ENCODE measurements at places on chromosomes 2 and 18. TPM values are rescaled to one million over a fixed set of nuclear protein-coding genes. Genes with fewer than 3 reads are reported as not detected.
A peak's percentile ranks its signal among the peaks of the same experiment; 100 is the strongest.

DNA sequence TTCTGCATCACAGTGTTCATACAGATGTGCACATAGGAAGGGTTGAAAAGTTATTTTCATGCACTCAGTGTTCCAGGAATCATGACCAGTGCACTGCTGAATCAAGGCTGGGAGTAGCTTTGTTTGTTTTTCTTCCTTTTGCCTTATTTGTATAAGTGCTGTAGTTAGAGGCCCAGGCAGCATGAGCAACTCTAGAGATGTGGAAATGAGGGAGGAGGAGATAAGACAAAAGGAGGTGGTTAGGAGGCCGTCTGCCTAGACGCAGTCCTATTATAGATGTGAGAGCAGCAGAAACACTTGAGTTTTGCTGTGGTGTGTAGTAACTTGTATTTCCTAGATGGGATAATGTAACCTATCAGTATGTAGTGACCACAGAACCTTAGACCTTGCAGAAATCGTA lies 264.3 kb upstream of the RASGRP3 start:
- no peak for DNase-seq

- DNase-seq: no peak
These were observed 24.0 kb upstream of the ALPI start for GRCh38 chr2:232431705-232432590.

- DNase-seq: no peak
These were observed 204.2 kb upstream of the FBXO11 start for GRCh38 chr2:48110492-48110891.

DNA sequence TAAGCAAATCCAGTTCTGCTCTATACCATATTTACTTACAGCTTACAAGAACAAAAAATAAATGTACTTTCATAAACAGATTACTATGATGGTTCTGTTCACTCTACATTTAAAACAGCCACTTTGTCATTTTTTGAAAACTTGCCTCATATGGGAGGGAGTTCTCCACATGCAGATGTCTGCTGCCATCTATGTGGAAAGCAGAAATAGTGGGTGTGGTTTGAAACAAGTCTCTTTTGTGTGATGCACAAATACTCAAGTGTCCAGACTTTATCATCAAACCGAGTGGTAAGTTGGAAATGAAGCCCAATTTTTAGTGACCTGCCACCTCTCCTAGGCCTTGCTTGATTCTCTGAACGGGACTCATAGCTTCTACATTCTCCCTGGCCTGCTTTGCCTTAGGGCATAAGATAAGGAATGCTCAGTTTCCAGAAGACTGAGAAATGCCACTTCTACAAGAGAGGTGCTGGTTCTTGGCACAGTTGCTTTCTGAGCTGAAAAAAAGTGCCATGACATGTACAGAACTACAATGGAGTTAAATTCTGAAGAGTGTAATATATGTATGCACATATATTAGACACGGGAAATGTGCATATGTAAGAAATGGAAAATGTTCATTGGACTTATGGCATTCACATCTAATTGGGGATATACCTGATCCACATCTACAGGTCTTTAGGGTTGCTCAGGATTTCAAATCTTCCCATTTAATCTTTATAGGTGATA lies 221.0 kb downstream of the SLC8A1 start:
- DNase-seq: no peak

DNA sequence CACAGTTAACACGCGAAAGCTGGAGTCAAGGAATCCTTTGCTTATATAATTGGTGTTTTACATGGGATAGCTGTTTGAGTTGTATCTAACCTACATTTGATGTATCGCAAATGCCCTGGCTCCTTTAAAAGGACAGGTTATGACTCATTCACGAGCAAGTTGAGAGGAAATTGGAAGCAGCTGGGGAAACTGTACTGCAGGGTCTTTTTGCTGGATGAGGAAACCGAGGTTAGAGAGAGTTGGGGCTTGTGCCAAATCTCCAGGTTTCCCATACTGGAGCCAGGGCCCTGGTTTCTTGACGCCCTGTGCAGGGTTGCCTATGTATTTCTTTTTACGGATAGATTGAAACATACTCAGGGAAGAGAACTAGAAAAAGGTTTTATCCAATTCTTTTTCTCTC lies 60.0 kb upstream of the SPTBN1 start:
- no peak for DNase-seq

DNA sequence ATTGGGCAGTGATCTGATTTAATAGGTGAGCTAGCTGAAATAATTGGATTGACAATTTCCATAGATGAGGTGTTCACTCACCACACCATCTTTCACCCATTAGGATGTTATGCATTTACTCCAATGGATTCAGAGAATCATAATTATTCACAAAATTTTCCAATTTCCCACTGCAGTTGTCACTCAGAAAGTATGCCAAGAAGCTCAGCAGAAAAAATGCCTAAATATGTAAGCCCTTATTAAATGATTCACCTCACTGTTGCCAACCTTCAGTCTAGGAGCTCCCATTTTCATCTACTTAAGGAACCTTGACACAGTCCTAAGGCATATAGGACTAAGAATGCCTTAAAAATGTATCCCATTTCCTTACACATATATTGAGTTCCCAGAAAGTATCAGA lies 94.3 kb downstream of the MBD2 start:
- no peak for DNase-seq

DNA sequence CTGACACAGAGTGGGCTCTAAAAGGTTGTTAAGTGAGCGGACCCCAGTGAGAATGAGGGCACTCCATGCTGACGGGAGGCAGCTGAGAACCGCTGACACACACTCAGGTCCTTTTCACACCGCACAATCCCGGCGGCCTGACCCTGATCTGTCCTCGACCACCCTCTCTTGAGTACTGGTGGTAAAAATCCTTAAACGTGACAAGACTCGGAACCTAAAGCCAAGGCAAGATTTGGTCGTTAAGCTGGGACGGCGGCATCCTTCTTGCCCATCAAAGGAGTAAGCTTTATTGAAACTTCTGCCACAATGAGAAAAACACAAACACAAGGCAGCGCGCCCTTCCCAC lies 569 bp downstream of the TMX3 start:
- DNase-seq: no peak

GRCh38 chr2:37377187-37377532 lies 32.7 kb downstream of the QPCT start:
- no peak for DNase-seq

DNA sequence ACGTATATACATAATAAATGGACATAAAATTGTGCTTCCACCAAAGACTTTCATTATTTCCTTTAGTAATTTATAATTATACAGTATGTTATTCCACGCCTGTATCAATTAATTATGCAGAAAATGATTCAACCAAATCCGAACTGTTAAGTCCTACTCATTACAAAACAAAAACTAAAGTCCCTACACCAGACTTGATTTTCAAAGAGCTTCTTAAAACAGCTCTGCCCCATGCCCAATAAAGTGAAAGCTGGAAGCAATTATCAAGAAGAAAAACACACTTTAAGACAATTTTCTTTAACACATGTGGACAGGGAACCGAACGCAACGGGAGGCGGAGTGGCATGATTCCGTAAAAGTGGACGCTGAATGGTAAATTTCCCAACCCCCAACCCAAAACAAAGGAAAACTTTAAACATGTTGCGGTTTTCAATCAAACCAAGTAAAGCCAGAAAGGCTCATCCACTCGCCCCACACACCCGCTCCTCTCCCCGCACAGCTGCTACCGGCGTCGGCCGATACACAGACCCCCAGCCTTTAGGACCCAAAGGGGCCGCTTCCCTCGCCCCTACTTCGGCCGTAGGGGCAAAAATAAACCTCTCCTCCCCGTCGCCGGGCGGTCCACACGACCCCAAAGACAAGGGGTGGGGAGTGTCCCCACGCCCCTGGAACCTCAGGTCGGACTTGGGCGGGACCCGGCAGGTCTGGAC lies 705 bp downstream of the YES1 start:
- DNase-seq: no peak

DNA sequence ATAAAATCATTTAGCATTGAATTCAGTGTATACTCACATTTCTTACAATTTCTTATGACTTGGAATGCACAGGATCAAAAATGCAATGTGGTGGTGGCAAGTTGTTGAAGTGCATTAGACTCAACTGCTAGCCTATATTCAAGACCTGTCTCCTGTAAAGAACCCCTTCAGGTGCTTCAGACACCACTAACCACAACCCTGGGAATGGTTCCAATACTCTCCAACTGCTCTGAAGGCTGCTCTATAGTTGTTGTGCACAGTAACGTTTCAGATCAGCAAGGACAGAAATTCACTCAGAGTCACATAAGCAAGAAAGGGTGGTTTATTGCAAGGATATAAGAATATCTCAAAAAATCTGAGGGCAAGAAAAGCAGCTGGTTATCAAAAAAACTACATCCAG lies 6.5 kb downstream of the GKN1 start:
- DNase-seq: no peak

DNA sequence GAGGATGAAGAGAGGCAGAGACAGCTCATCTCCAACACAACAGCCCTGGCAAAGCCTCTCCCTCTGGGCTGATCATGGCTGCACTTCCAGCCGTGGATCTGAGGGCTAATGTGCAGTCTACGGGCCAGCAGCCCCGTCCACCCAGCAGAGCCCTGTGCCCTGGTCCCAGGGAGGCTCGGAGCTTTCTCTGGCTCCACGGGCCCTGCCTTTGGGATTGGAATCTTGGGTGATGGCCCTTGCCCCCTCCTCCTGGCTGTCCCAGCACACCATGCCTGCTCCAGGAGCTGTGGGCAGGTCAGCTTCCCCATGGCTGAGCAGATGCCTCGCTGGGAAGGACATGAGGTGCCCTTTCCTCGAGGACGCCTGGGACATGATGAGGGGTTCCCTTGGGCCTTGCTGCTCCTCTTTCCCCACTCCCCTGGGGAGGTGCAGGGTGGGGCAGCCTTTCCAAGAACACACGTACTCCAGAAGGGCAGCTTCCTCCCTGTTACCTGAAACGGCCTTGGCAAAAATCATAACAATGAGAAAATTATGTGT lies 66.9 kb downstream of the C18orf63 start:
- DNase-seq: no peak

- DNase-seq: no peak
These were observed 381.9 kb downstream of the KCNJ3 start for GRCh38 chr2:155080373-155080772.

GRCh38 chr2:44949329-44950151 lies 8.0 kb downstream of the SIX3 start:
- no peak for DNase-seq

- no peak for DNase-seq
These were observed 916 bp downstream of the CETN1 start for GRCh38 chr18:581096-581495.

- DNase-seq: peak; percentile 26
These were observed 45.4 kb upstream of the FAHD2A start for GRCh38 chr2:95356821-95357700.

DNA sequence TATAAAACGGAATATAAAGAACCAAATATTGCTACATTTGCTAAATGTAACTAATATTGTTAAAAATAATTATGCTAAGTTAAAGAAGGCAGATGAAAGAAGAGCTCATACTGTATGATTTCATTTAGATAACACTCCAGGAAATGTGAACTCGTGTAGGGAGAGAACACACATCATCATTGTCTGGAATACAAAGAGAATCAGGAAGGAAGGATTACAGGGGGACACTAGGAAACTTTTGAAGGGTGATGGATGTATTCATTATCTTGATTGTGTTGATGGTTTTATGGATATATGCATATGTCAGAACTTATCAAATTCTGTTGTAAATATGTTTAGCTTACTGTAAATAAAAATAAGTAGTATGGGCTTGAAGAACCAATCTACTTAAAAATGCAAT lies 104.1 kb upstream of the TRIB2 start:
- no peak for DNase-seq

DNA sequence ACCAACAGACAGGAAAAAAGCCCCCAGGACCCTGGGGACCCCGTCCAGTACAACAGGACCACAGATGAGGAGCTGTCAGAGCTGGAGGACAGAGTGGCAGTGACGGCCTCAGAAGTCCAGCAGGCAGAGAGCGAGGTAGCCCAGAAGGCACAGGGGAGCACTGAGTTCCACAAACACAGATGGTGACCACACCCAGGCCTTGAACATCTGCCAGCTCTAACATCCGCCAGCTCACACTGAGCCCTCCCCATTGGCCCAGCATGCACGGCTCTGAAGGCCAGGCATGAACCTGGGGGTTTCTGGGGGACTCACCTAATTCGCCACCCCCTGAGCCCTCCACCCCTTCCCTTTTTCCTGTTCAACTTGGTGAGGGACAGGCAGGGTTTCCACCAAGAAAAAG lies 25.6 kb upstream of the PRLH start:
- DNase-seq: peak; percentile 92

DNA sequence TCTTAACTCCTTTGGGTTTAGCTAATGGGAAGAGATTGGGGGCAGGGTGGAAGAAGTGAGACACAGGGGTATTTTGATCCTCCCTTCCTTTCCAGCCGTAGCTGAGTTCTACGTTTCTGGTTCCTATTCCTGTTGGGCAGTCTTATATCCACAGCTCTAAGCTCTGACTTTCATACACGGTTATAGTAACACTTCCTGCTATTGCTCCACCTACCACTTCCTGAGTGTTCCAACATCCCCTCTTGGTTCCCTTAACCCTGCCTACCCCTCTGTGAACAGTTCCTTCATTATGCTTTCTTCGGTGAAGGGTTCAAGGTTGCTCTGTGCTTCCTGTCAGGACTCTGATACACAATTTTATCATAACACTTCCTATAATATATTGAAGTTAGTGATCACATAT lies 205.1 kb downstream of the DNAH7 start:
- no peak for DNase-seq

DNA sequence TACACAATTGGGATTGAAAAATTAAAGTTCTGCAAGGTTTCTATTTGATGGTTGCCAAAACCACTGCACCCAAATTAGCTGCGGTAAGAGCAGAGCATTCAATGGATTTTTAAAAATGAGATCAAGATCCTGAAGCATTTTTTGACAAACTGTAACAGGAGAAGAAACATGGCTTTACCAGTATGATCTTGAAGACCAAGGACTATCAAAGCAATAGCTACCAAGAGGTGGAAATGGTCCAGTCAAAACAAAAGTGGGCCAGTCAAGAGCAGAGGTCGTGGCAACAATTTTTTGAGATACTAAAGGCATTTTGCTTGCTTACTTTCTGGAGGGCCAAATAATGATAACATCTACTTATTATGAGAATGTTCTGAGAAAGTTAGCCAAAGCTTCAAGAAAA lies 186.8 kb downstream of the RDH14 start:
- no peak for DNase-seq

The MYOM1 gene
- 4.0 TPM for total RNA-seq

The MYCN gene
- 2.1 TPM for total RNA-seq

The DCC gene
- 0.77 TPM for total RNA-seq

The ACMSD gene
- not detected for total RNA-seq

Data from ovary (tissue), 10 donors.